GM19239 (cell line): ENCODE measurements at places on chromosomes 4 and X.

DNA sequence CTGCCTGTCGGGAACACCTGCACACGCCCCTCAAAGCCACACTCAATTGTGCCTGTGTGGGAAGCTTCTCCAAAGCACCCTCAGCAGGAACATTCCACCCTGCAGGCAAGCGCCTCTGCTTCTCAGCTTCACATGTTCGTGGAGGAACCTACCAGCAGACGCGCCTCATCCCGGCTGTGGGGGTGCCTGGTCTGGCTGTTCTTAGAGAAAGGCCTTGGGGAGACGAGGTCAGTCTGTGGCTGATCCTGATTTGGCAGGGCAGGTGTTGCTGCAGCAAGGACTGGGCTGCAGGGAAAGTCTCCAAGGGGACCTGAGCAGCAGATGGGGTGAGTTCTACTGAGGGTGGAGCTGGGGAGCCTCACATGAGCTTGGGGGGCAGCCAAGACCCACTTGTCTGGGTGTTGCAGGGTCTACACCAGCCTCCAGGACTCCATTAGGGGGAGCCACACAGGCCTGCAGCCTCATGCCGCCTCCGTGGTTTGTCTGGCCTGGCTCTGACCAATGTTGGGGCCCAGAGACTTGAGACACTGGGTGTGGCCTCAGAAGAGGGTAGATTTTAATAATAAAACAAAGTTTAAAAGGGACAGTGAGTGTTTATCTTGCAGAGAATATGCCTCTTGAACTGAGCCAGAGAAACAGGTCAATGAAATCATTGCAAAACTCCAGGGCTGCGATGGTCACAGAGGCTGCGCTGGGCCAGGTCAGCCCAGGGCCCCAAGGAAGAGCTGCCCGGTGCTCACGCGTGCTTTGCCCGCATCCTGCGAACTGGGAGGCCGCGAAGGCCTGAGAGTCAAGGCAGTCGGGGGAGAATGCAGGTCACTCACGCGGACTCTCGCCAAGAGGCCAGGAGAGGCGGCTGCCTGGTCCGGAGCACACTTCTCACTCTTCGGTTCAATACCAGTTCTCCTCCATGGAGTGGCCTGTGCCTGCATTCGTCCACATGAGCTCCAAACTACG is 21.1 kb downstream of the RNF212 start:
- DNase-seq: no peak

DNA sequence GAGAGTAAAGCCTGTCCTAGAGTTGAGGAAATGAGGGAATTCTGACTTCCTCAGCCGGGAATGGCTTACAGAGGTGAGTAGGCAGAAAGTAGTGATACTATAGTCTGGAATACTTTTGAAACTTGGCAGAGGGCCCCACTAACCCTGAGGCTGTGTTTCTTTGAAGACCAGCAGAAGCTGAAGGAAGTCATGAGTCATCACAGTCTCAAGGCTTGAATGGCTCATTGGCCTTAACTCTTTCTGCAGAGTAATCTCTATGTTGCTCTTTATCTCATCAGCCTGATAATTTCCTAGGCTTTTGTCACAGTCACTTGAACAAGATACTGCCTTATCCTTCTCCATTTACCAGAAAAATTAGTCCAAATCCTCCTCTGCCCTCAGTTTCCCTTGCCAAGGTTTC is 80.8 kb downstream of the ANKRD50 start:
- DNase-seq: no peak

DNA sequence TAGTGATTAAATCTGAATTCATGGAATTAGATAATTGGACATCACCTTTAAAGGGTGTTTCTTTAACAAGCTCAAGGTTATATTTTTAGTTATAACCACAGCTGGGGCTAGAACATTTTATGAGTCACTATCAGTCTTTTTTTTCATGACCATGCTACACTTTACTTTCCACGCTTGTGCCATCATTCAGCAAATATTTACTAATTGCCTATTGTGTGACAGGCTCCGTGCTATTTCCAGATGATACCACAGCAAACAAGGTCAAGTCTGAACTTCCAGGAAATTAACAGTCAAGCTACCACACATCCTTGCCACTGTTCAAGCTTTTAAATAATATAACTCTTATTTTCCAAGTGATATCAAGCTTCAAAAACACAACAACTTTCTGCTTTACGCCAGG is 16.5 kb downstream of the SPANXN3 start:
- DNase-seq: no peak

DNA sequence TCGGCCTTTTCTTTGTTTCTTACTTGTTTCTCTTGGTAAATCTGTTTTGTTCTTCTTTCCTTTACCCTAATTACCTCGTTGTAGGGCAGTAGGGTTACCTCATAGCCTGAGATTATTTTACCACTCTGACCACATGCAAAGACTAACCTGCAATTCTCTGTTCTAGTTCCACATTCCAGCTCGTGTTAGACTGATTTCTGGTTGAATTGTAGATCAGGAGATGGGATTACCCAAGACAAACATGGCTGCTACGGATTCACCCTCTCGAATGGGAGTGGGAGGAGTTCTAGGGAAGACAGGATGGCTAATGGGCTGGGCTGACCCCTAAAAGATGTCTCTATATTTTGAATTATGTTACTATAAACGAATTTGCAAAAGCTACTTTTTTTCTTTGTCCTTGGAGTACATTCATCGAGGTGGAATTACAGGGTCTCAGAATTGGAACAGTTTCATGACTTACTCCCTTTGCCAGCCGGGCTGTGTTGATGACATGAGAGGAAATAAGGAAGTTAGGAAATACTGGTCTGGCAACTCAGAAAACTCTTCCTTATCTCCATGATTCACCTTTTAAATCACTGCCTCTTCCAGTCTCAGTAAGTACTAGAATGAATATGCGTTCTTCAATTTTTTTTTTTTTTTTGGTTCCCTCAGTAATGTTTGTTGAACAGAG is 36.7 kb upstream of the FBXW7 start:
- no peak for DNase-seq

DNA sequence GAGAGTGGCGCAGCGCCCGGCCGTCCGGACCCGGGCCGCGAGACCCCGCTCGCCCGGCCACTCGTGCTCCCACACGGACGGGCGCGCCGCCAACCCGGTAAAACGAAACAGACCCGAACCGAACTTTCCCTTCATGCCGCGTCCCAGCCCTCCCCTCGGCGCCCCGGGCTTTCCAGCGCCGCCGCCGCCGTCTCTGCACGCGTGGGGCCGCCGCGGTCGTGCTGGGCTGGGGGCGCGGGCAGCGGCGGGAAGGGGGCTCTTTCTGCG is 222 bp downstream of the SMAD1 start:
- no peak for DNase-seq

GRCh38 chr4:151667048-151667447 is 93.8 kb downstream of the GATB start:
- no peak for DNase-seq

DNA sequence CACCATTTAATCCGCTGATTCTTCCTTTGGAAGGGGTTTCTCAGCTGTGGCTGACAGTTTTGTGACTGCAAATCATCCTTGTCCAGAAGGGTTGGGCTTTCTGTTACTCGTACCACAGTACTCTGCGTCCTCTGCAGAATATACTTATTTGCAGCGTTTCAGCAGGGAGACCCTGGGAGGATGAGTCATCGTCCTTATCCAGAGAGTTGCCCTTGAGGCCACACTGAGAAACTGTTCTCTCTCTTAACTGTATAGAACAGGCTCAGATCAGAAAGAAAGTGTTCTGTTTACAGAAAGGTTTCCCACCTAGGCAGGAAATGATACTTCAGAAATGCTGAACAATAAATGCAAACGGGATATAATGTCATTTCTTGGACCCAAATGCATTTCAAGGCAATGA is 47.8 kb upstream of the DDX53 start:
- DNase-seq: no peak

- DNase-seq: no peak
These were observed 248.9 kb downstream of the BCOR start for GRCh38 chrX:39848900-39849299.

GRCh38 chrX:132040066-132040465 is 17.0 kb downstream of the STK26 start:
- no peak for DNase-seq

DNA sequence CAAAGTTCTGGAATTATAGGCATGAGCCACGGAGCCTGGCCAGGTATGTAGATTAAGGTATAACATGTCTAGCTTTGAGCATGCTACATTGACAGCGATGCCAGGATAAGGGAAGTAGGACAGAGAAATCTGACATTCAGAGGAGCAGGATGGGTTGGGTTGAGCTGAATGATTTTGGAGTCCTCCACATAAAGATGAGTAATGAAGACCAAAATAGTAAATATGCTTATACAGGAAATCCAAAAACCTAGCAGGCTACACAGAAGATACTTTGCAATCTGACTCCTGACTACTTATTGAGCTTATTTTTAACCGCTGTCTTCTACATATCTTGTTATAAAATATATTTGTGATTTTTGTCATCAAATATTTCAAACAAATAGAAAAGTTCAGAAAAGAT is 69.7 kb downstream of the PDGFC start:
- DNase-seq: no peak

DNA sequence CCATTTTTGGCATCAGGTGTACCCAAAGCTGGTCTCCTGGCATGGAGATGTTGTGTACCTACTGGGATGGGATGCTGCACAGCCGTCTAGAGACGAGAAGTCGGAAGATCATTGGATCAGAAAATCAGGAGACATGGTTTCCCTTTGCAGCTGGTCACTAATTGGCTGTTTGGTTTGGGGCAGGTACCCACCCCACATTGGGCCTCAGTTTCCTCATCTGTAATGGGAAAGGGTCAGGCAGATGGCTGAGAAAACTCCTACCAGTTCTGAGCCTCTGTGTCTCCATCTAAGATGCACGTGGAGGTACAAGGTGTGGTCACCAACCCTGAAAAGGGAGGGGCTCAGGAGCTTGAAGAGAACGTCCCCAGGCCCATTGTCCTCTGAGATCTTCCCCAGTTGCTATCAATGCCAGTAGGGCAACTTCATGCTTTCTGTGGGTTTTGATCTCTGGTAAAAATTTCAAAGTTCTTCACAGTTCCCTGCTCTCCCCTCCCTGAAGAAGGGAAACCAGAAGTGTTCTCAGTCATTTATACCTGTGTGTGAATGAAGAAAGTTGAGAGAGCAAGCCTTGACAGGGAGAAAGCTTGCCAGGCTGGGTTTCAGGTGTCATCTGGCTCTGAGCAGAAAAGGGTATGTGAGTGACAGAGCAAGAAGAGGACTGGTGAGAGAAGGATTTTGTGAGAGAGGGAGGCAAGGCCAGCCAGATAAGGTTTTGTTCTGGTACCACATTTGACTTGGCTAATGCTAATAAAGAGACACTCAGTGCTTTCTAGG is 15.1 kb downstream of the TSC22D3 start:
- DNase-seq: no peak

- no peak for DNase-seq
These were observed 627.0 kb upstream of the ATOH1 start for GRCh38 chr4:93201471-93202096.

GRCh38 chrX:150361070-150361776 is 1.9 kb upstream of the MAMLD1 start:
- DNase-seq: no peak

GRCh38 chrX:63506320-63506719 is 155.2 kb upstream of the SPIN4 start:
- no peak for DNase-seq

DNA sequence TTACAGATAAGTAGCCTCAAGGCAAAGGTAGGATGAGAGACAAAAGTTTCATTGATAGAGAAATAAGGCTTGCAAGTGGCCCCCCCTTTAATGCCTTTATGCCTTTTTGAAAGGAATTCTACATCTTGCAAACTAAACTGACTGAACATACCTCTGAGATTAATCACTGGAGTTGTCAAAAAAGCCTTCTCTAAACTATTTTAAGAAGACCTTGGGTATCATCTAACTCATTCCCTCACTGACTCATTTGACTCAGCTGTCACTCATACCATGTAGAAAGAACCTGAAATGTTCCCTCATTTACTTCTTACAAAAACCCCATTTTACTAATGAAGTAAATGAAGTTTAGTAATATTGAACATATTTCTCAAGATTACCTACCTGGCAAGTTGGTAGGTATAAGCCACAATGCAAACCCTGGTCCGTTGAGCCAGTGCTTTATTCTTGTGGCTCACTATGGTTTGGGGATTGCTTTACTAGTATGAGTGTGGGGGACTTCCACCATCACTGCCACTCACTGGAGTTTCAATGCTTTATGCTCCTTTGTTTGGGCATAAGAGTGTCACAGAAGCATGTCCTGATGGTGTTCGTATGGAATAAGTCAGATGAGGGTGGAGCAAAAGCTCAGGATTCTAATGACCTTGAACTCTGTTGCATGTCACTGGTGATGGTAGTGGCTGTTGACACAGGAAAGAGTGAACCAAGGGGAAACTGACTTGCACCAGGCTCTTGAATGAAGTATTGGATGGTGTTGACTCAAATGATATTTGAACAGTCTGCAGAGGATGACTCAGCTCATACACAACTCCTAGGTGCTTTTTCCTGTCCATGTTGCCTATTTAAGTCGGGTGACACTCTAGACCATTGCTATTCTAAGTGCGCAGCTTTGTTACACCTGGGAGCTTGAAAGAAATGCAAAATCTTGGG is 305.5 kb upstream of the EMCN start:
- DNase-seq: no peak

GRCh38 chr4:138308356-138308755 is 66.2 kb upstream of the SLC7A11 start:
- no peak for DNase-seq

DNA sequence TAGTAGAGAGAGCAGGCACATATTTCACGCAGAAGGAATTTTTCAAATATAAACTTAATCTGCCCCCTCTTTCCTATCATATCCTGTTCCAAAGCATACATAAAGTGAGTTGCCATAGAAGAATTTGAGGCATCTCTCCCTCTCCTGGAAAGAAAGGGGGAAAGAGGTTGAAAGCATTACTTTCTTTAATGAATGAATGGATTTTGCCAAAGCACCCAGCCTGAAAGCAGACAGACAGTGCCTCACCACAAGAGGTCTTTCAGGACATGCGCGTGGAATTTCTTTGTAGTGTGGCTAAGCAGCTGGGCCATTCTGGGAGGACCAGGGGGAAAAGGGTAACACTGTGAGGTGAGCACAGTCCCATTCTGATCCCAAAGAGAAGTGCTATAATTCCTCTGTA is 651.4 kb downstream of the IQCM start:
- DNase-seq: no peak

- no peak for DNase-seq
These were observed 217.7 kb upstream of the PSAPL1 start for GRCh38 chr4:7652451-7652881.

DNA sequence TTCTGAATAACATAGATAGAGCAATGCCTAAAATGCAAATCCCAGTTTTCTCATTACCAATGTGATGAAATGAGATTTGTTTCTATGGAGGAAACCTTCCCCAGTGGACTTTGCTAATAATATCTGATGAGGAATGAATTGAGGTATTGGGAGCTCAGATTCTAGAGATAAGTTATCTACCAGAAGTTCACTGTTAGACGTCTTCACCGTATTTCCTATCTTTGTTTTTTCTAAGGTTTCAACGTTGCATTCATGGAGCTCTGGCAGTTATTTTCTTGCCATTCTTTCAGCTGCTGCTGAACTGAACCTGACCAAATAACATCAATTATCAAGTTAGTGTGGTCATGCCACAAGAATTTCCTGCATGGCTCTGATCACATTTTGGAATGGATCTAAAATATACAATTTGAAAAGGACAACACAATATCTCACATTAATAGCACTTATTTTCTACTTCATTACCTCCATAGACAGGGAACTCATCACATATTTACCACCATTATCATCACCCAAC is 511.8 kb upstream of the LCORL start:
- no peak for DNase-seq

GRCh38 chr4:138317175-138317748 is 75.1 kb upstream of the SLC7A11 start:
- no peak for DNase-seq
